ENCODE measurements at places on chromosomes 1 and 21. TPM values are rescaled to one million over a fixed set of nuclear protein-coding genes. Genes with fewer than 3 reads are reported as not detected.

DNA sequence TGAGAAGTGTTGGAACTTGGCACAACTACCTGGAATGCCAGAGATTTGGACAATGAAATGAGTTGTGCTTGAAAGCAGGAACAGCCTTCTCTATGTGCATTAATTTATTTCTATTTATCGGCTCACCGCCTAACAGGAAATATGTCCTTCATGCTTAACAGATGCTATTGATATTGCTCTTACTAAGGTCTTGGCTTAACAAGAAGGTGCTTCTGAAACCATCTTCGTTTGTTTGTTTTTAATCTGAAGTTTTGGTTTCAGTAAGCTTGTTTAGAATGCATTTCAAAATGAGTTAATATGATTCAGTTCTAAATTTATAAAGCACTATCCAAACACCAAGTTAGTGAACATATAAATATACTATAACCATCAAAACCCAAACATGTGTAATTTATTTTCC lies 898.3 kb upstream of the B3GALT2 start:
- DNase-seq: no peak

Gene FNDC5
- not detected for total RNA-seq

DNA sequence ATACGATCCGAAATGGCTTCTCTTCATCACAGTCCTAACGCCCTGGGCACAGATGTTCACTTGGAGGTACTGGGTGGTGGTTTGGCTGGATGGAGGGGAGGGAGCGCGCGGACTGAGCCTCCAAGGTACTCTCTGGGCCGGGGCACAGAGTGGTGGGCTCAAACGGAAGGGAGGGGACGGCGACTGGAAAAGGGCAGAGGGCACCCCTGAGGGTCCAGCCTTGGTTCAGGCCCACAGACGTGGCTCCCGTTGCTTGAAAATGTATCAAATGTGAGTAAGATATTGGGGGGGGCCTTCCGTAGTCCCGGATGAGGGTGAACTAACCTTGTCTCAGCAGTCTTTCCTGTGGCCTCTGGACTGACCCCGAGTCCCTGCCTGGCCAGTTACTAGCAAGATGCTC lies 463 bp downstream of the IL12RB2 start:
- no peak for DNase-seq

- no peak for DNase-seq
These were observed 415.3 kb upstream of the CAMK1G start for GRCh38 chr1:209168204-209168603.
